ENCODE measurements at places on chromosomes 5 and 9.

GRCh38 chr9:123390337-123391135 is 34.5 kb downstream of the CRB2 start:
- no peak for DNase-seq

DNA sequence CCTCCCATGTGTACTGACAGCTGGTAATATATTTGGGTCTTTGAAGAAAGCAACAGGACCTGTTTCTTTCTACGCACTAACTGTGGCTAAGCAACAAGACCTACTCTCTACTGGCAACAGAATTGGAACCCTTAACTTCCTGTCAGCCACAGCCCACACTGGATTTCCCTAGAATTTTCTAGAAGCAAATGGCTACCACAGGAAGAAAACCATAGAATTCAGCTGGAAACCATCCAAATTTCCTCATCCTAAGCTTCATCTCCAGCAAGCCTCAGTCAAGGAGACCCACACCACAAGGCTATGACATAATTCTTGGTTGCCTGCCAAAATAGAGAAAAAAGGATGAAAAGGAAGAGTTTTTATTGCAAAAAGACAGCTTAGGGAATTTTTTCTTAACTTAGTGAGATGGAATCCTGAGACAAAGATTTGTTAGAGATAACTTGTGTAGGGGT is 171.8 kb upstream of the TNC start:
- DNase-seq: no peak

DNA sequence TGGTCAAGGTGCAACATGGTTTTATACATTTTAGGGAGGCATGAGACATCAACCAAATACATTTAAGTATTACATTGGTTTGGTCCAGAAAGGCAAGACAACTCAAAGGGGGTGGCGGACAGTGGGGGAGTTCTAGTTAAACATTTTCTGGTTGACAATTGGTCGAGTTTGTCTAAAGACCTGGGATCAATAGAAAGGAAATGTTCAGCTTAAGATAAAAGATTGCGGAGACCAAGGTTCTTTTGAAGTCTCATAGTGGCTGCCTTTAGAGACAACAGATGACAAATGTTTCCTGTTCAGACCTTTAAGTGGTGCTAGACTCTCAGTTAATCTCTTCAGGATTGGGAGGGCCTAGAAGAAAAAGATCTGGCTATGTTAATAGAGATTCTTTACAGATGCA is 47.7 kb upstream of the TTC39B start:
- no peak for DNase-seq

DNA sequence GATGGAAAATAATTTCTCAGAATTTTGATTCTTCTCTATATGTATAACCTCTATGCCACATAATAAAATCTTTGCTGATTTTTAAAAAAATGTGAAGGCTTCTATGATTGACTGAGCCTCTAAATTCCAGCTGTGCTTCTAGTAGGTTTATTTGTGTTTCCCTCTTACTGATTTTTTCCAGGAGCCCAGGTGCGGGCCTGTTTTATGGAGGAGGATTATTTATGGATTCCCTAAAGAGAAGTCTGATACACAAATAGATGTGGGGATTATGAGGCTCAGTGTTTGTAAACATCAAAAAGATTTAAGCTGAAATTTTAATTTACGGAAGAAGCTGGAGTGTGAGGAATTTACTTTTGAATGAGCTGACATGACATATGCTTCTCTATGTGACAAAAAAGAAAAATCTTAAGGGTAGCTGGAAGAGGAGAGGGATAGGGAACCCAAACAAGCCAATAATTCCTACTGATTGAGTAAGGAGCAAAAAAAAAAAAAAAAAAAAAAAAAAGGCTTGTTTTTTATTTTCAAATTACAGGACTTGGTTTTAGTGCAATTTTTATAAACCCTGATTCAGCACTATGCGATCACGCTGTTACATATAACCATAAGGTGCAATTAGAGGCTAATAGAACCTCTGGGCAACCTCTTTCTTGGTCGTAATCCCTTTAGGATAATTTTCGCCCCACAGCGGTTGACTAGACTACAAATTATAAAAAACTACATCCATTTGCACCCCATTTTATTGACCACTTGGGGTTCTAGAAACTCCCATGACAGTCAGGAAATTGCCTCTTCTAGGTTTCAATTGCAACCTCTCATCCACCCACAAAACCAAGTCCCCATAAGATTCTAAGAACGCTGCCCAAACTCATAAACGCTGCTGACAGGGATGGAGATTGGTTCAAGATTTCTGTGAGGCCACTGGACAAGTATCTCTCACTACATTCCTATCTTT is 44.4 kb upstream of the RAI14 start:
- DNase-seq: no peak
